Right renal pelvis (tissue), 4 donors: ENCODE measurements at places on chromosomes 3 and 15. TPM values are rescaled to one million over a fixed set of nuclear protein-coding genes. Genes with fewer than 3 reads are reported as not detected.

Gene SHF
- polyA plus RNA-seq = 17.8 TPM

Gene ZFAND6
- 129 TPM for polyA plus RNA-seq

Gene ADAMTS17
- 2.3 TPM for polyA plus RNA-seq

DNA sequence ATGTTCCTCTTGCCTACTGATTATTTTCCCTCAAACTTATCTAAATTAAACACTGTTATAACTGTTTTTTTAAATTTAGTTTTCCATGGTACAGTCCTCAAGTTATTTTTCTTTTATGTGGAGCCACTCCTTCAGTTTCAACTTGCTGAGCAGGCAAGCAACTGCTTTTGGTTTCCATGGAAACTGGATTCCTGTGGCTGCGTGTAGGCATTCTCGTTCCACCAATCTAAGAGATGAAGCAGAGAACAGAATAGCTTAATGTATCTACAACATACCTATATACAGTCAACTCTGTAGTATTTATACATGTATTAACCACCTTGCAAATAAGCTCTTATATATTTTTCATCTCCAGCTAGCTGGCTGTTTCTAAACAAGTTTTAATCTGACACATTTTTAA lies 25.8 kb upstream of the ANXA2 start:
- DNase-seq = peak; percentile 72

DNA sequence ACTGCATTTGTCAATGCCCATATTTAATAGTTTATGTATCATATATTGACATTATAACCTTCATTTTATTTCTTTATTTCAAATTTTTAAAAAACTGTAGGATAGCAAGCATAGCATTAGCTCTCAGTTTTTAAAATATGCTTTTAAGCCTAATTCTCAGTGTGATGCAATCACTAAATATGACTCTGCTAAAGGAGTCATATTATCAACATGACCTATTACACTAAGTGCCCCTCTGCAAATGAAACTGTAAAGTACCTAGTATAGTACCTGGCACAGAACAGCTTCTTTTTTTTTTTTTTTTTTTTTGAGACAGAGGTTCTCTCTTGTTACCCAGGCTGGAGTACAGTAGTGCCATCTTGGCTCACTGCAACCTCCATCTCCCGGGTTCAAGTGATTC lies 179.4 kb upstream of the CGNL1 start:
- no peak for DNase-seq

DNA sequence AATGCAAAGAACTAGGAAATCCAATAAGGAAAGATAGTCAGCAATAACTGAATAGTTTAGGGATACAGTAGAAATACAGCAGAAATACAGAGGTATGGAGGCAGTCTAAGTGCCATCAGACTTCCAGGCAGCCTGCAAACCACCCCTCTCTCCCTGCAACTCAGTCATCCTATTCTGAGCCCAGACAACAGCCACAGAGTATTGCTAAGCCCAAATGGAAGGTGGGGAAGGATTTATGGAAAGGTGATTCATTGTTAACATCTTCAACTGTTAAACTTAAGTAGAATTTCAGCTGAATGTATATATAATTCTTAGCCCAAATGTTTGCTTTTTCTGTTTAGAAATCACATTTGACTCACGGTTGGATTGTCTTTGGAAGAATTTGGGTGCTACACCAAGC lies 300.4 kb downstream of the RBMS3 start:
- no peak for DNase-seq

DNA sequence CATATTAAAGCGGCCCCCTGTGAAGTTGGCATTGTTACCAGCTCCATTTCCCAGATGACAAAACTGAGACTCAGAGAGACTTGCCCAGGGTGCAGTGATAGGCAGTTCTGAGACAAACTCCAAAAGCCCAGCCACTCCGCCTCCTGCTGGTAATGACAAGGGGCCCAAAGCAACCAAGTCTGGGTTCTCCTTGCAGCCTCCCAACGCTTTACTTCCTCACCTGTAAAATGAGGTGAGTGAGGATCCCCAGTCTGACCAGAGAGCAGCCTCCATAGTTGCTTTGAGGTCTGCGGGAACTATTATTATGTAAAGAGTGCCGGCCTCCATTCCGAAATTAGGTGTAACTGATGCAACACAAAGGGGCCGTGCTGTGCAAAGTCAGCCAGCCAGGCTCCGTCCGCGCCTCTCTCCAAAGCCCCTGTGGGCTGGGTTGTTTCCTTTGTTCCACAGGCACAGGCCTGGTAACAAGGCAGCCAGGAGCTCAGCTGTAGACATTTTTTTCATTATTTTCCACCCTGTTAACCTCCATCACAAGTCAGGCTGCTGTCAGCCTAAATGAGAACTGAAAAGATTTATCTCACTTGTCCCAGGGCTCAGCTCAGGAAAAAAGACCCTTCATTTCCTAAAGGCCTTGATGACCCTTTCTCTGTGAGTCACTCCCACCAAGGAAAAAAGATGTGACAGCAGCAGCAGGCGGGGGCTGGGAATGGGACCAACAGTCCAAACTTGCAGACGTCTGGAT lies 139.1 kb upstream of the RAD18 start:
- no peak for DNase-seq

GRCh38 chr3:59865351-59865750 lies 815.5 kb upstream of the CFAP20DC start:
- DNase-seq = no peak

GRCh38 chr3:65635657-65636056 lies 403.1 kb downstream of the MAGI1 start:
- DNase-seq = no peak

- no peak for DNase-seq
Measured at GRCh38 chr3:194488055-194488742, 1.4 kb upstream of the ATP13A3 start.

DNA sequence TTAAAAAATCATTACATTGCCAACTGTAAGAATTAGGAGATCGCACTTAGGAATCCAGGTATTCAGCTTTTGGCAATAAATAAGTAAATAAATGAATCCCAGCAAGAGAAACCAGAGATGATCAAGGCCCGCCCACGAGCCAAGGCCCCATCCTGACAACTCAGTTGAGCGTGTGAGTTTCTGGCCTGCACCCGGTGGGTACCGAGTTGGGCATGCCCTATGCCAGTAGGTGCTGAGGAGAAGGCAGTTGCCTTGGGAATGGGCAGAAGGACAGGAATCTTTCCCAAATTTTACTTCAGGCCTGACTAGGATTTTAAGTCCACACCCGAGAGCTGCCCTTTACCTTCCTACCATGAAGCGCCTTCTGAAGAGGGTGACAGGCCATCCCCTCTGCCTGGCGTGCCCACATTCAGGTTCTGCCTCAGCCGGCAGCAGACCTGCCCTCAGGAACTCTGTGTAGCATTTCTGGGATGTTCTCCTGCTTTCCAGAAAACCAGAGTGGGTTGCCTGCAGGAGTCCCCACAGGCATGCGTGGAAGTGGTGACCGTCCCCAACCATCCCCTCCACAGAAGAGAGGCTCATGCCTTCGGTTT lies 99.3 kb upstream of the ALDH1A3 start:
- DNase-seq = no peak

DNA sequence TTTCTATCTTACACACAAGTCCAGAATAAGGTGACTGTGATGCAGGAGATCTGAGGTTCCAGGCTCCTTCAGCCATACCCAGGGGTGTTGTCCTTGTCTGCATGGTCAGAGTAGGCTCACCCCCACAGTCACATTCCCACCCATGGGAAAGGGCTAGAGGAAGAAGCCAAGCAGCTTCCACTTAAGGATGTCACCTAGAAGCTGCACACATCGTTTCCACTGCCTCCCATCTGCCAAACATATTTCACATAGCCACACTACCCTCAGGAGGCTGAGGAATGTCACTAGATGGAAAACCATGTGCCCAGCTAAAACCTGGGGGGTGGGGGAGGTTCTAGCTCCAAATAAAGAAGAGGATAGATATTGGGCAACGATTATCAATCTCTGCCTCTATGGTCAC lies 58.1 kb downstream of the TMEM39A start:
- DNase-seq = no peak

DNA sequence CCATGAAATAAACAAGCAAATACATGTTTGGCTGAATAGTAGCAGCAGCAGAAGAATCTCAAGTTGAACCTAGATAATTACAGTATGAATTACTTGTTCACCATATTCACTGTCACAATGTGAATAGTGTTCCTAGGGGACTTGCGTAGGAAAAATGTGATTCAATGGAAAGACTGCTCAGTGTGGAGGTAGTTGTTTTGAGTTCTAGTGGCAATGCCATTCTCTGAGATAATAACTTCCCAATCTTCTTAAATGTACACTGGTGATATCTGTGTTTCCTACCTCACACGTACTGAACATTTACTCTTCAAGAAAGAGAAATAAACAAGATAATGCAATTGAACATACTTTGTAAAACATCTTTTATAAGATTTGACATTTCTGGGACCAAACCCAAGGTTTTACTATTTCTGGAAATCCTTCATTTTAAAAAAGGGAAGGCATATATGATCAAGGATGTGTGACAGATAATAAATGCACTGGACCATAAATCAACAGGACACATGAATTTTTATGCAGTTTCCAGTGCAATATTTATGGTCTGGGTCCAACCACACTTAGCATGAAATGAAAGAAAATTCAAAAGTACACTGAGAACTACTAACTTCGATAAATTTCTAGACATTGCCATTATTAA lies 598.3 kb upstream of the ZNF385D start:
- DNase-seq = no peak

DNA sequence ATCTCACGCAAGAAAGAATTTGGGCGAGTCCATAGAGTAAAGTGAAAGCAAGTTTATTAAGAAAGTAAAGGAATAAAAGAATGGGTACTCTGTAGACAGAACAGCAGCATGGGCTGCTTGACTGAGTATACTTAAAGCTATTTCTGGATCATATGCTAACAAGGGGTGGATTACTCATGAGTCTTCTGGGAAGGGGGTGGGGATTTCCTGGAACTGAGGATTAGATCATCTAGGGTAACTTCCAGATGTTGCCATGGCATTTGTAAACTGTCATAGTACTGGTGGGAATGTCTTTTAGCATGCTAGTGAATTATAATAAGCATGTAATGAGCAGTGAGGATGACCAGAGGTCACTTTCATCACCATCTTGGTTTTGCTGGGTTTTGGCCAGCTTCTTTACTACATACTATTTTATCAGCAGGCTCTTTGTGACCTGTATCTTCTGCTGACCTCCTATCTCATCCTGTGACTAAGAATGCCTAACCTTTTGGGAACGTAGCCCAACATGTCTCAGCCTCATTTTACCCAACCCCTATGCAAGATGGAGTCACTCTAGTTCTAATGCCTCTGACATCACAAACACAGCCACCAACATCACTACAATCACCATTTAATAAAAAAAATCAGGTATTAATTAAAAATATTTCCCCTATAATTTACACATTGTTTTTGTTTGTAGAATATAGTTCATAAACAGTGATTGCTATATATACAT lies 890.7 kb upstream of the EPHA6 start:
- DNase-seq = no peak

DNA sequence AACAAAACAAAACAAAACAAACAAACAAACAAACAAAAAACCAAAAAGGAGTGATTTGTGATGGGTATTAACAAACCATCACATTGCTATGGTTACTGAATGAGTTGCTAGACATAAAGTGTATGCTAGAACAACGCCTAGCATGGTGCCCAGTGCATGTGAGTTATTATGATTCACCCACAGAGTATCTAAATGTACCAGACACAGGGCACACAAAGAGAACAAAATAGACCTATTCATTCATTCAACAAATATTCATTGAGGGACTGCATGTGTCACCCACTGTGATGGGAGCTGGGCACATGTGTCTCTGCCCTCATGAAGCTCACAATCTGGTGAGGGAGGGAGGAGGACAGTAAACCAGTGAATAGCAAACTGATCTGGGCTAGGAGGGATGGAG lies 11.6 kb upstream of the ACAN start:
- DNase-seq = no peak
